Activated naive CD4-positive, alpha-beta T cell treated with Interleukin-2 at 50 U/mL for 16 hours (primary cell): ENCODE measurements at places on chromosomes 13 and 19.
A peak's percentile ranks its signal among the peaks of the same experiment; 100 is the strongest.

- DNase-seq, result no peak
Observed at GRCh38 chr19:18878858-18879578, 16.9 kb downstream of the CERS1 start.

DNA sequence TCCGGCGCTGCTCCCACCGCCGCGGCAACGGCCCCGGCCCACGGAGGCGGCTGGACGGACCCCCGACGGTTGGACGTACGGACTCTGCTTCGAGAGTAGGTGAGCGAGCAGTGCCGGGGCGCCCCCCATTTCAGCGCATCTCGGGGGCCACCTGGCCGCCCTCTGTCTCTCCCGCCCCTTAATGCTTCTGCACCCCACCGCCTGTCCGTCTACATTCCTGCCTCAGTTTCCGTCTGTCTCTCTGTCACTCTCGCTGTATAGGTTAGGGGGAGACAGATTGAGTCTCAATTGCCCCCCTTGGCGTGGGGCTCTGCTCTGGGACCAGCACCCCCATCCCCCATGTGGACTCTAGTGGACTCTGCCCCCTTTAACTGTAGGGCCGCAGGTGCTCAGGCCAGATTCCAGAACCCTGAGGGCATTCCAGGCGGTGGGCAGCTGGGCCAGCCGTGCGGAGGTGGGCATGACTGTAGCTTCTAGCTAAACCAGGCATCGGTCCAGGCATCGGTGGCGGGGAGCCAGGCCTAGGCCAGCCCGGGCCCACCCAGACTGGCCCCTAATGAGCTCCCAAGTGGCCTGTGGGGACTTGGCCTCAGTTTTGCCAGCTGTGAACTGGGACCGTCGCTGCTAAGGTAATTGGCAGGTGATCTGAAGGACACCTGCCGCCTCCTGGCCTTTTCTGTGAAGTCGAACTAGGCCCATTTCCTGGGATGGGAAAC, 373 bp downstream of the TNFAIP8L1 start:
- no peak for DNase-seq

GRCh38 chr19:30353394-30353945, 18.7 kb upstream of the ZNF536 start:
- no peak for DNase-seq

DNA sequence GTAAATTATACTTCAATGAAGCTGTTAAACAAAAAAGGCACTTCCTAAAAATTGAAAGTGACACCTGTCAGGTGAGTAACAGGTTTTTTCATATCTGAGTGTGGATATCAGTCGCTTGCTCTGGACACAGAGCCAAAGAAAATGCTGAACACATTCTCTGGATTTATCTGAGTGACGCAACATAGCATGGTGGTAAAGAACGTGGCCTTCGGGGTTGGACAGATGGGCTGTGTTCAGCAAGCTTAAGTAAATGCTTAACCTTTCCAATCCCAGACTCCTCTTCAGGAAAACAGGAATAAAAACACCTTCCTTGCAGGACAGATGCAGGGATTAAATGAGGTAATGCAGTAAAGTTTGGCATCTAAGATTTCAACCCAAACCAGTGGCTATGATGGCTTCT, 132.0 kb downstream of the FOXO1 start:
- DNase-seq, result no peak

- no peak for DNase-seq
Observed at GRCh38 chr13:33545492-33545891, 259.9 kb upstream of the STARD13 start.

- no peak for DNase-seq
Observed at GRCh38 chr13:49464621-49465325, 20.7 kb downstream of the SETDB2 start.

GRCh38 chr19:51460164-51460992, 2.1 kb upstream of the SIGLEC8 start:
- DNase-seq, result no peak

DNA sequence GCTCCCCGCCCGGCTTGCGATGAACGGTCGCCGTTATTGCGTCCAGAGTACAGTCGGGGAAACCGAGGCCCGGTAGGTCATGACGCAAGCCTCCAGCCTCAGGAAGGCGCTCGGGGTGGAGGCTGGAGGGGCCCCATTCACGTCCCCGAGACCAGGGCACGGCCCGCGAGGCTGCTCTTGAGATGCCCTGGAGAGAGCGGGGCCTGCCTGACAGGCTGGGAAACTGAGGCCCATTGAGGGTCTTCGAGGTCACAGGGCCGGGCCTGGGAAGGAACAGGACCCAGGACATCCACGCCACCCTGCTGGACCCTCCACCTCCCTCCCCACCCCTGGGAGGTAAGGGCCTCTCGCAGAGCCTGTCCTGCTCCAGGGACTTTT, 367 bp downstream of the NDUFS7 start:
- DNase-seq, result no peak

DNA sequence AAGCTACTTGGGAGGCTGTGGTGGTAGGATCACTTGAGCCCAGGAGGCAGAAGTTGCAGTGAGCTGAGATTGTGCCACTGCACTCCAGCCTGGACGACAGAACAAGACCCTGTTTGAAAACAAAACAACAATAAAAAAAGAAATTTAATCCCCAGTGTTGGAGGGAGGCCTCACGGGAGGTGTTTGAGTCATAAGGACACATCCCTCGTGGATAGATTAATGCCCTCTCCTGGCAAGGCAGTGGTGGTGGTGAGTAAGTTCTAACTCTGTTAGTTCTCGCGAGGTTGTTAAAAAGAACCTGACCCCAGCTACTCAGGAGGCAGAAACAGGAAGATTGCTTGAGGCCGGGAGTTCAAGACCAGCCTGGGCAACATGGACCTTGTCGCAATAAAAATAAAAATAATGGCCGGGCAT, 27.6 kb upstream of the SIN3B start:
- DNase-seq, result no peak

DNA sequence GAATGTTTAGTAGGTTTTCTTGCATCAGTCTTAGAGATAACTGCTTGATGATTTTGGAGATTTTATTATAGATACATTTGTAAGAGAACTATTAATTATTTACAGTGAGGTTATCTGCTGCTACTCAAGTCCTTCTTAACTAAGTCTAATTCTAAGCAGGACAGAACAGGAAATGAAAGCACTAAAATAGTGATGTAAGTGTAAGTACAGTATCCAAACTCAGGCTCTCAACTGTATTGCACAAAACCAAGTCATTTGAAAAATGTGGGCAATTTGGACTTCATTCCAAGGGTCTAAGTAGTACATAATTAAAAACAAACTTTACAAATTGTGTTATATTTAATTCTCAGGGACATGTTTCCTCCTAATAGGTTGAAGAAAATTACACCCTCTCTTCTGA, 417.1 kb downstream of the ITGBL1 start:
- no peak for DNase-seq

DNA sequence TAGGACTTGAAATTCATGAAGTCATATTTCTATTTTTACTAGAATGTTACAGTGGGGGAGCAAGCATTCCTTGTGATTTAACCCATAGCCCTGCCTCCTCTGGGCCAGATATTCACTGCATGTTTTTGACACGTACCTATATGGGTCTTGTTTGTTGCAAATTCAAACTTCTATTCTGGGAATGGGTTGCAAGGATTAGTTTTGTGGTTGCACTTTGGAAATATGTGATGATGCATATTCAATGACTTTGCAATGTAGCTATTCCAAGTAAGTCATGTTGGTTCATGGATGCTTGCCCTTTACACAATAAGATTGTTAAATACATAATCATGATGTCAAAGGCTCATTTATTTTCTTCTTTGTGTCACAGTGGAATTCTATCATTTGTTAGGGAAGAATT, 440.8 kb downstream of the TDRD3 start:
- no peak for DNase-seq

DNA sequence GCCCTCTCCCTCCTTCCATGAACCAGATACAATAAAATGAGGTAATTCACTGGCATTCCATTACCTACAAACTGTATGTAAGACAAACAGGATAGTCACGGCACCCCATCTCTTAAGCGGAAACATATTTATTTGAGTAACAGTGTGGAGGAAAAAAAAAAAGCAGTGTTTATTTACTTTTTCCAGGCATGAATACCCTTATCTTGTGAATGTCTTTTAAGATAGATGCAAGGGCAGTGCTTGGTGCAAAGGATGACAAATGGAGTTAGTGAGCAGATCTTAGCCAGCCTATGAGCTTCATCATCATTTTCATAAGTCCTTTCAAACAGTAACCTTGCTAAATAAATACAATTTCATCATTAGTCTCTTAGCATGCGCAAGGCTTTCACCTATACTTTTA, 1661.8 kb upstream of the SPRY2 start:
- no peak for DNase-seq

- DNase-seq, result no peak
Observed at GRCh38 chr19:38033658-38034491, 126.9 kb downstream of the SIPA1L3 start.

GRCh38 chr19:31118287-31118955, 230.8 kb downstream of the TSHZ3 start:
- no peak for DNase-seq

DNA sequence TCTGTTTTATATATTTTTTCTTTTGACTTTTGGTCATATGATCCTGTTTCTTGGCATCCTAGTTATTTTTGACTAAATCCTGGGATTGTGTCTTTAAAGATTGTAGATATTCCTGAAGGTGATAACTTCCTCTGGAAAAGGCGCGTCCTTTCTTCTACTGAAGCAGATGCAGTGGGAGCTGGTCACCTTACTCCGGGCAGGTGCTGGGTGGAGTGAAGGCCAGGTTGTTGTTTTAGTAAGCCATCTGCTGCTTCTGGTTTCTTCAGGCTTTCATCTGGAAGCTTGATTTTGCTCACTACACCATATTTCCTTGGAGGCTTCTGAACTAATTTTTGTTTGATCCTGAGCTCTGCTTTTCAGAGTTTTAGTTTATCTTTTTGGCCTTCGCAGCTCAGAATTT, 21.5 kb downstream of the URI1 start:
- no peak for DNase-seq

GRCh38 chr19:4971424-4971793, 2.5 kb downstream of the KDM4B start:
- peak; percentile 32 for DNase-seq

GRCh38 chr19:50912727-50913716, 1.8 kb upstream of the KLK4 start:
- peak; percentile 26 for DNase-seq

DNA sequence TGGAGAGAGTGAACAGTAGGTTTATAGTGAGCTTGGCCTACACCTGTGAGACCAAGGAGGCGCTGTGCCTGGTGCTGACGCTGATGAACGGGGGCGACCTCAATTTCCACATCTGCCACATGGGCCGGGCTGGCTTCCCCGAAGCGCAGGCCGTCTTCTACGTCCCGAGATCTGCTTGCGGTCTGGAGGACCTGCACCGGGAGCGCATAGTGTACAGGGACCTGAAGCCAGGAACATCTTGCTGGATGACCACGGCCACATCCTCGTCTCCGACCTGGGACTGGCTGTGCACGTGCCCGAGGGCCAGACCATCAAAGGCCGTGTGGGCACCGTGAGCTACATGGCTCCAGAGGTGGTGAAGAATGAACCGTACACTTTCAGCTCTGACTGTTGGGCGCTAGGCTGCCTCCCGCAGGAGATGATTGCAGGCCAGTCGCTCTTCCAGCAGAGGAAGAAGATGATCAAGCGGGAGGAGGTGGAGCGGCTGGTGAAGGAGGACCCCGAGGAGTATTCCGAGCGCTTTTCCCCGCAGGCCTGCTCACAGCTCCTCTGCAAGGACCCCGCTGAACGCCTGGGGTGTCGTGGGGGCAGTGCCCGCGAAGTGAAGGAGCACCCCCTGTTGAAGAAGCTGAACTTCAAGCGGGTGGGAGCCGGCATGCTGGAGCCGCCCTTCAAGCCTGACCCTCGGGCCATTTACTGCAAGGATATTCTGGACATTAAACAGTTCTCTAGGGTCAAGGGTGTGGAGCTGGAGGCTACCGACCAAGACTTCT, 139.0 kb downstream of the ZDHHC20 start:
- no peak for DNase-seq

DNA sequence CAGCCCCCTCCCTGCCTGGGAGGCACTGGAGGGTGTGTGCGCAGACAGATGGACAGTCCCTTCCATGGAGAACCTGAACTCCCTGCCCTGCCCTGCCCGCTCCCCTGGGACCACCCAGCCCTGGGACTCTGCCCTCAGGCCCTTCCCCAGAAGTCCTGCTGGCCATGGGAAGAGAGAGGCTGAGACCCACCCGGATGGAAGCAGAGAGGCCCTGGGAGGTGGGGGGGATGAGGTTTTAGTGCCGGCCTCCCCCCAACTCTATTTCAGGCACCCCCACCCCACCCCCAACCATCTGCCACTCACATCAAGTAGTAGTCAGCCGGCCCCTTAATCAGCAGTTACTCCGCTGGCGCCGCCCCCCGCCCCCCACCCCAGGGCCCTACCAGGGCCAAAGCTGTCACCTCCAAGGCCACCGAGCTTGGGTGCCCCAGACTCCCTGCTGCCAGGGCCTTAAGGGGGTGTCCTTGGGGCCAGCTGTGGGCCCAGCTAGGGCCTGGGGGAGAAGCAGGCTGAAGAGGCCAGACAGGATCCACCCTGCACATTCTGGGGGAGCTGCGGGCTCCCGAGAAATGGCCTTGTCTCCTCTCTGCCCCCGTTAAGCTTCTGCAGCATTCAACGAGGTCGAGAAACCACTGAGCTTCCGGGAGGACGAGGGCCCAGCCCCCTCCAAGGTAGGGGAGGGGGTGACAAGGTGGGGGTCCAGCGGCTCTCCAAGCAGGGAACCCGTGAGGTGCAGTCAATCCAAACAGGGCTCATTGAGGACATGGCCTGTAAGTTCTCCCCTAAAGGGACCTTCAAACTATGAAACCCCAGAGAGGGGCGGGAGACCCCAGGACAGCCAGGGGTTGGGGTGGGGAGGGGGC, 17.4 kb downstream of the NMRK2 start:
- DNase-seq, result no peak

- no peak for DNase-seq
Observed at GRCh38 chr13:43411741-43412140, 375.0 kb downstream of the ENOX1 start.

GRCh38 chr19:2274185-2274711, 7.7 kb downstream of the PEAK3 start:
- no peak for DNase-seq

DNA sequence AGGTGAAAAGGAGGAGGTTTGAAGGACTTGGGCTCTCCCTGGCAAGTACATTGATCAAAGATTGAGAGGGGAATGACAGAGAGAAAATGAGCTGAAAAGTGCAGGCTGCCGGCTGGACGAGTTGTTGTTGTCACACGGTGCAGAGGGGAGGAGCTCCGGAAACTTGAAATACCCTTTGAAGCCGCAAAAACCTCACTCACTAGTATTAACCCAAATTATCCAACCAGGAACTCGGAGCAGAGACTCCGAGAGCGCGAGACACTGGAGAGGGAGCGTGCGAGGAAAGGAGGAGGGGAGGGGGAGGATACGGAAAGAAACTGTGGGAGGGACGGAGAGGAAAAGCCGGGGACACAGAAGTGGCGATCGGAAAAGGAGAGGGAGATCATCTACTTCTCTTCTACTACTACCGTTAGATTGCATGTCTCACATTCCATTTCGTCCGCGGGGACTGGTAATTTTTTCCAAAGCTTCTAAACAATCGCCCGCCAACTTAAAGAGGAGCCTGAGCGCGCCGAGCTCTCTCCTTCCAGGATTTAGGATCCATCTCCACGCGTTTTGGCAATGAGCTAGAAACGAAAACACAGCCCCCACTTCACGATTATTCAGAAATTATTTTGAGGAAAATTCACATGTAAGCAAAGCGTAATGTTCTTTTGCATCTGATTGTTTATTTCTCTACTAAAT, at the start of gene DACH1:
DACH1 (minus strand) TSS at position 74 of the 684 bp plus-strand sequence.
- no peak for DNase-seq

GRCh38 chr19:11736696-11737095, 2.0 kb downstream of the ZNF823 start:
- no peak for DNase-seq
